ENCODE measurements at places on chromosomes 7 and 10. TPM values are rescaled to one million over a fixed set of nuclear protein-coding genes. Genes with fewer than 3 reads are reported as not detected.

The AGAP6 gene
- 18.4 TPM for total RNA-seq

DNA sequence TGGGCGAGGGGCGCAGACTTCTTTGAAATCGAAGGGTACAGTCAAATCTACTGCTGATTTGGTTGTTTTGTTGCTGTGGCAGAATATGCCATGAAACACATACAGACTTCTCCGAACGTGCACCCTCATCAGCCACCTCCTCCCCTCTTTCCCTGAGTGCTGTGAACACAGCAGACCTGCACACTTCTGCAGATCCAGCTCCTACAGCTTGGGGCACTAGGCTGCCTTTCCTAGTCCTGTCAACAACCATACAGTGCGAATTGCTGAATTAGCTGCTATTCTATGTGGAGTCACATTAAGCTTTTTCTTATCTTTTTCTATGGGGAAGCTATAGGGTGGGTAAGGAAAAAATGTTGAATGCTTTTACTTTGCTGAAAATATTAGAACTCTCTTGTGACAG, 57.5 kb downstream of the COL17A1 start:
- DNase-seq: no peak
- H3K4me1 ChIP-seq: no peaks in the 10 kb centered on the region
- H3K4me3 ChIP-seq: no peak overlapping the region
- H3K27ac ChIP-seq: no peak overlapping the region
- no peaks in the 10 kb centered on the region for H3K27me3 ChIP-seq

DNA sequence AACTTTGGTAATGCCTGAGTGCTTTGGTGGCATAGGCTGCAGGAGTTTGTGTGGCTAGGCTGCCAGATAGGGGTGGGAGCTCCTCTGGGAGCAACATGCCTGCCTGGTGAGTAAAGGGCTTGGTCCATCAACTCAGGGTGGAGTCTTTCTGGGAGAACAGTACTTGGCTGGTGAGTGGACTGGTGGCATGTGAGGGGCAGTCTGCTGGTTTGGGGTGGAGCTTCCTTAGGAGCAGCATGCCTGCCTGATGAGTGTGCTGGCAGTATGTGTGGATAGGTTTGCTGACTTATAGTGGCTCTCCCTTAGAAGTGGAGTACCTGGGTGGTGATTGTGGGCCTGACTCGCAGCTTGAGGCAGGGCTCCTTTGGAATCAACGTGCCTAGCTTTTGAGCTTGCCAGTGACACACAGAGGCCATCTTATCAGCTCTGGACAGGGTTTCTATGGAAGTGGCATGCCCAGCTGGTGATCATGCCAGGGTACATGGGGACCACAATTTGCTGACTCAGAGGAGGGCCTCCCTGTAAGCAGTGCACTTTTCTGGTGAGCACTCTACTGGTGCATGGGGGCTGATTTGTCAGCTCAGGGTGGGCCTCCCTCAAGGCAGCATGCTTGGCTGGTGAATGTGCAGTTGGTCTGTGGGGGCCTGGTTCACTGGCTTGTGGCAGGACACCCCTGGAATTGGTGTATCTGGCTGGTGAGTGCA, 35.0 kb upstream of the SRI start:
- no peak for DNase-seq
- no peak overlapping the region for H3K4me3 ChIP-seq
- peaks cover 20% of the 10 kb centered on the region for H3K27me3 ChIP-seq
- peaks cover 5% of the 10 kb centered on the region for H3K36me3 ChIP-seq
- H3K27ac ChIP-seq: no peak overlapping the region
- no peaks in the 10 kb centered on the region for H3K4me1 ChIP-seq

GRCh38 chr10:91787810-91788209, 10.4 kb upstream of the TNKS2 start:
- no peaks in the 10 kb centered on the region for H3K27me3 ChIP-seq
- DNase-seq: no peak
- no peaks in the 10 kb centered on the region for H3K4me1 ChIP-seq

DNA sequence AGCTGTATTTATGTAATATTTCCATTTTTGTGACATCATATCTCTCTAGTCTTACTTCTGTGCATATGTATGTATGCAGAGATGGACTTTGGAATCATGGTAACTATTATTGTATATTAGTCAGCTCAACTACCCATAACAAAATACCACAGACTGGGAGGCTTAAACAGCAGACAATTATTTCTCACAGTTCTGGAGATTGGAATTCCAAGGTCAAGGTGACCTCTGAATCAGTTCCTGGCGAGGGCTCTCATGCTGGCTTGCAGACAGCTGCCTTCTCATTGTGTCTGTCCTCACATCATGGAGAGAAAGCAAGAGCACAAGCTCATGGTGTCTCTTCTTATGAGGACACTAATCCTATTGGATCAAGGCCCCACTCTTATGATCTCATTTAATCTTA, 79.1 kb downstream of the RAMP3 start:
- no peak for DNase-seq
- no peak overlapping the region for H3K27ac ChIP-seq
- peaks cover 53% of the 10 kb centered on the region for H3K27me3 ChIP-seq
- no peak overlapping the region for H3K4me3 ChIP-seq

GRCh38 chr10:62653254-62653653, 151.3 kb upstream of the ADO start:
- no peak overlapping the region for H3K27ac ChIP-seq
- peaks cover 10% of the 10 kb centered on the region for H3K27me3 ChIP-seq
- H3K4me1 ChIP-seq: peaks cover 38% of the 10 kb centered on the region
- no peaks in the 10 kb centered on the region for H3K36me3 ChIP-seq
- no peak overlapping the region for H3K4me3 ChIP-seq
- DNase-seq: no peak
